A673 (cell line): ENCODE measurements at places on chromosomes 6 and 20. TPM values are rescaled to one million over a fixed set of nuclear protein-coding genes. Genes with fewer than 3 reads are reported as not detected.

- no peak for DNase-seq
Observed at GRCh38 chr6:17193106-17193775, 87.9 kb upstream of the RBM24 start.

GRCh38 chr6:112286010-112286409 lies 31.6 kb upstream of the LAMA4 start:
- no peak for DNase-seq

GRCh38 chr20:53677447-53678314 lies 84.0 kb upstream of the ZNF217 start:
- peak; percentile 92 for DNase-seq

DNA sequence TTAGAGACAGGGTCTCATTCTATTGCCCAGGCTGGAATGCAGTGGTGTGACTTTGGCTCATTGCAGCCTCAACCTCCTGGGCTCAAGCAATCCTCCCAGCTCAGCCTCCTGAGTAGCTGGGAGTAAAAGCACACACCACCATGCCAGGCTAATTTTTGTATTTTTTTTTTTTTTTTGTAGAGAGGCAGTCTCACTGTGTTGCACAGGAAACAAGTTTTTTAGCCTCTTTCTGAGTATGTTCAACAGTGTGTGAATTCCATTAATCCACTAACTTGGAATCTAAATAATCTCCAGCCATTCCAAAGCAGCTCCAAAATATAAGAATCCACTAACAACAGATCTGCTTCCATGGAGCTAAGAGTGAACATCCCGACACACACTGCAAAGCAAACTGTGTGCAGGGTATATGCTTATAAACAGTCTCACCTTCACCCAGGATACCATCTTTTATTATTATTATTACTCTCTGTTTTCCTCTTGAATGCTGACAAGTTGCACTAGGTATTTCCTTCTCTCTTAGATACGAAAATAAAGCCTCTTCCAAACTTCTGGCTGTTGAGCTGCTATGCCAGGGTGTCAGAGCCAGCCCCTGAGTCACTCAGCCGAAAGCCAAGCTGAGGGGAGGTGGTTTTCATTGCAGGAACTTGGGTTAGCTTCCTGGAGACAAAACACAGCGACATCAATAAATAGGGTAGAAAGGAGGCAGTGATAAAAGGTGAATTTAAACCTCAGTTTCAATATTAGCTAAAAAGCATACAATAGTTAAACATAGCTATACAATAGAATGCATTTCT lies 264.9 kb downstream of the HIVEP2 start:
- DNase-seq: no peak

- peak; percentile 71 for DNase-seq
Observed at GRCh38 chr6:157045831-157046454, 268.8 kb downstream of the ARID1B start.

DNA sequence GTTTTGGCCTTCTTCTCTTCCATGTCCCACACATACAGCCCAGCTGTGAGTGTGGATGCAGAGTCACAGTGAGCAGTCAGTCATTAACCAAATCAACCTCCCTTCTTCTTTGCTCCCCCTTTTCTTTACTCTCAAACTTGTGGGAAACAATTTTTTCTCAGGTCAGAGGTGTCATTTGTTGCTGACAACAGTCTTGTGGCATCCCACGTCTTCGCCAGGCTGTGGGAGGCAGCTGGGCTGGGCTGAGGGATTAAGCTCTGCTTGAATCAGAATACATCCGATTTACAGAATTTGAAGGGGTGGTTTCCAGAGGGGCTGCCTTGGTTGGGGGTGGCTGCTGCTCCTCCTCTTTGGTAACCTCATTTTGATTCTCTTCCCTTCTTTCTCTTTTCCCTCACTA lies 40.5 kb downstream of the SCGN start:
- no peak for DNase-seq

GRCh38 chr6:110731196-110731595 lies 84.1 kb downstream of the CDK19 start:
- DNase-seq: no peak

DNA sequence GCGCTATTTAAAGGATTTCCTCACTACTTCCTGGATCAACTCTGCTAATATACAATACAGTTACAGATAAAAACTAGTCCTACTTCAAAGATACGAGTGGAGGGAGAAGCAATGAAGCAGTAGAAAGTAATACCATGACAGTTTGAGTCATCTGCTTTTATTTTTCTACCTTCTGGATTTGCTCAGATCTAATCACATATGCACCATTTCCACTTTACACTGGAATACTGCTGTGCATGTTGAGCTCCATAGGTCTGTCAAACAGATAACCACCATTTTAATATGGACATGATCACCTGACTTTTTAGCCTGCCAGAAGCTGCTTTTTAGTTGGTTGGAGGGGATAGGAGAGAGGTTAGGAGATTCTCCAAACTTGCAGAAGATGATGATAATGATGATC lies 92.5 kb downstream of the MMUT start:
- no peak for DNase-seq

GRCh38 chr20:46376196-46376785 lies 30.1 kb downstream of the ELMO2 start:
- no peak for DNase-seq

DNA sequence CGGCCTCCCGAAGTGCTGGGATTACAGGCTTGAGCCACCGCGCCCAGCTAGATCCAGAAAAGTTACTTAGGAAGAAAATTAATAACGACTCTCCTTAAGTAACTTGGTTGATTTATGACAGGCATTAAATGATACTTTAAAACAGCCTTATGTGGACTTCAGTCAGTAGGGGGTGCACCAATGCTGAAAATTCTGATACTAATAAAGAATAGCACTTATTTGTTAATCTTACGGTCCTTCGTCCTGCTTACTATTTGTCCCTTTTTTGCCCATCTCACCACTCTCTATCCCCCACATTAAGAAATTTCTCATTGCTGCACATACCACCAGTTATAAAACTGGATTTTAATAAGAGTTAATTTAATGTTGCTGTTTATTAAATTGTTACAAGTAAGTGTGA lies 12.7 kb upstream of the PRELID3B start:
- peak; percentile 22 for DNase-seq

DNA sequence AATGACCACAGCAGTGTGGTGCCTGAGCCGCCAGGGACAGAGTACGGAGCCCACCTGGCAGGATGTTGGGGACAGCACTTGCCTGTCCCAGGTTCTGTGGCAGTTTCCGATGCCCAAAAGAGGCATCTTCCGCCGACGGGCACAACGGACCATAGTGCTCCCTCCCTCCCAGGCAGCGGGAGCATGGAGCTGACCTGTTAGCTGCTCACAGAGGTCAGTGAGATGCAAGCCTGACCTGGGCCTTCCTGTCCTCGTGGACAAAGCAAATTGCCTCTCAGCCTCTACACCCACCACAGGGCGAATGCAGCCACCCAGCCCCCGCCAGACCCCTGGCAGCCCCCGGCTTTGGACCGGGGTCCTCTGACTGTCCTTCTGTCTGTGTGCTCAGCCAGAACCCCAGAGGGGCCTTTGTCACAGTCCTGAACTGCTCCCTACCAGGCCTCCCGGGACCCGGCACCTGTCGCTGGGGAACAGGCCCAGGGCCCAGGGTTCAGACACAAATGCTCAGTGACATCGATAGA lies 16.2 kb upstream of the FRMD1 start:
- DNase-seq: no peak

DNA sequence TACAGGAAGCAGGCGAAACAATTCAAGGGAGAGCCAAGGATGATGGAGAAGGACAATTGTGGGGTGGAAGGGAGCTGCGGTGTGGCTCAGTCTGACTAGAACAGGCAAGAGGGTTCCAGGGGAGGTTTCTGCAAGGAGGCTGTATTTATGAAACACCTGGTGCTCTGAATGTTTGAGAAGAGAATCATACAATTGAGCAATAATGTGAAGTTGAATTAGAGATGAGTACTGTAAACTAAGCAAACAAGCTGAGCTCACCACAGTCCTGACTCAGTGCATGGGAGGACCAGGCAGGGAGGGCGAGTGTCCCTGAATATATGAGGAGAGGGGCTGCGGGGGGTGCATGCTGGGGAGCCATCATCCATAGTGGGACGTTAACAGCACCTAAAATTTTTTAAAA lies 279.7 kb downstream of the KIF16B start:
- no peak for DNase-seq

- DNase-seq: peak; percentile 82
Observed at GRCh38 chr20:60206259-60206658, 248.0 kb downstream of the CDH26 start.

DNA sequence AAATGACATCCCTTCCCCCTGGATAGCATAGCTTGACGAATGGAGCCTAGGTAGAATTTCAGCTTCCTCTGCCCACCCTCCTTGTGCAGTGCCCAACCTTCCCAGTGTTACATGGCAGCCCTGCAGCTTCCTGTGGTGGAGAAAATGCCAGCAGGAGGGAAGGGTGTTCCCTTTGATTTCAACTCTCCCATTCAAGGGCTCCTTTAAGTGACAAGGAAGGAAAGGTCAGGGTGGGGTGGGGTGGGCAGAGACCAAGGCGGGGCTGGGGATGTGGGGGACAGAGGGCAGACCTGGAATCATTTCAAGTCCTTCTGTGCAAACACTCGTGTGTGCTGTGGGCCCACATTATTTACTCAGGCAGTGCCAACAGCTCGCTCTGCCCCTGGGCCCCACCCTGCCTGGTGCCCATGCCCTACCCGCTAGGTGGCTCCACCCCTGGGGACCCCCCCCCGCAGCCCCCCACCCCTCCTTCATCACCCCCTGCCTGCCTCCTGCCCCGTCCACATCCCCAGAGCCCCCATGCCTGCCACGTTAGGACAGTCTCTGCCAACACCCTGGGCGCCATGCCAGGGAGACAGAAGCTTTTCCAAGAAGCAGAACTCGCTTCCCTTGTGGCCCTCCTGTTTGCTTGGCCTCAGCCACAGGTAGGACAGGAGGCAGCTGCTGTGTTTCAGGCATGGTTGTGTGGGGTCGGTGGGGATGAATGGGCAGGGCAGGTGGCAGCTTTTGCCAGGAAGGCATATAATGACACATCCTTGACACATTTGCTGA lies 9.4 kb downstream of the SPDEF start:
- DNase-seq: peak; percentile 17

GRCh38 chr6:4707011-4707410 lies 69.2 kb upstream of the CDYL start:
- DNase-seq: no peak

- peak; percentile 74 for DNase-seq
Observed at GRCh38 chr6:13486679-13487121, 700 bp downstream of the GFOD1 start.

GRCh38 chr6:42251911-42252637 lies 34.4 kb upstream of the MRPS10 start:
- DNase-seq: no peak

- DNase-seq: peak; percentile 14
Observed at GRCh38 chr6:155710704-155711103, 255.1 kb upstream of the NOX3 start.

The CENPW gene
- 78.4 and 88.0 TPM in 2 replicates for total RNA-seq

The PPIL6 gene
- total RNA-seq: 1.8 and 2.6 TPM in 2 replicates

The LIME1 gene
- total RNA-seq: 15.1 and 16.3 TPM in 2 replicates

The BPIFA3 gene
- total RNA-seq: not detected in 2 replicates

The MAN1A1 gene
- total RNA-seq: 0.06 TPM in 1 of 2 replicates, not detected in the other

The BPHL gene
- total RNA-seq: 30.8 and 37.4 TPM in 2 replicates

The HTR1B gene
- not detected in 2 replicates for total RNA-seq

The PTK7 gene
- total RNA-seq: 84.5 and 95.8 TPM in 2 replicates
